ENCODE measurements at places on chromosomes 5 and 9.

- DNase-seq: no peak
Observed at GRCh38 chr5:36360307-36360706, 58.6 kb upstream of the RANBP3L start.

DNA sequence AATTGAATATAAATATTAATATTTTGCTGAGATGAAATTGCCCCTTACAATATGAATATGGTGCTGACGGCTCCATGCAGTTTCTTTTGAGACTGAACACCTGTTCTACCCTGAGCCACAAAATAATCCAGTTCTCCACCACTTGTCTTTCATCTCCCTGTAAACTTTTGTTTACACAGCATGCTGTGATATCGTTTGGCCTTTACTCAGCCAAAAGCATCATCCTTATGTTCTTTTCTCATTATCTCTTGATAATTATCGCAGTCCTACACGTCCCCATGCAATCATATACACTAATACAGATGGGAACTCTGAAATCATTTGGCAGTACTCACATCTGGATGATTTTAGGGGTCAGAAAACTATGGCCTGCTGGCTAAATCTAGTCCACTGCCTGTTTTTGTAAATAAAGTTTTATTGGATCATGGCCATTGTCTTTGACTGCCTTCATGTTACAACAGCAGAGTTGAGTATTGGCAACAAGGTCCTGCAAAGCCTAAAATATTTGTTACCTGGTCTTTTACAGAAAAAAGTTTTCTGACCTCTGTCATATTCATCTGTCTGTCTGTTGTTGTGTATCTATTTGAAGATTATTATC, 53.3 kb downstream of the AOPEP start:
- no peak for DNase-seq

- no peak for DNase-seq
Observed at GRCh38 chr9:93390953-93391515, 60.5 kb upstream of the FAM120A start.

GRCh38 chr9:135336722-135337527, 142.7 kb upstream of the PPP1R26 start:
- no peak for DNase-seq

- no peak for DNase-seq
Observed at GRCh38 chr9:126404459-126404858, 77.8 kb downstream of the MVB12B start.

DNA sequence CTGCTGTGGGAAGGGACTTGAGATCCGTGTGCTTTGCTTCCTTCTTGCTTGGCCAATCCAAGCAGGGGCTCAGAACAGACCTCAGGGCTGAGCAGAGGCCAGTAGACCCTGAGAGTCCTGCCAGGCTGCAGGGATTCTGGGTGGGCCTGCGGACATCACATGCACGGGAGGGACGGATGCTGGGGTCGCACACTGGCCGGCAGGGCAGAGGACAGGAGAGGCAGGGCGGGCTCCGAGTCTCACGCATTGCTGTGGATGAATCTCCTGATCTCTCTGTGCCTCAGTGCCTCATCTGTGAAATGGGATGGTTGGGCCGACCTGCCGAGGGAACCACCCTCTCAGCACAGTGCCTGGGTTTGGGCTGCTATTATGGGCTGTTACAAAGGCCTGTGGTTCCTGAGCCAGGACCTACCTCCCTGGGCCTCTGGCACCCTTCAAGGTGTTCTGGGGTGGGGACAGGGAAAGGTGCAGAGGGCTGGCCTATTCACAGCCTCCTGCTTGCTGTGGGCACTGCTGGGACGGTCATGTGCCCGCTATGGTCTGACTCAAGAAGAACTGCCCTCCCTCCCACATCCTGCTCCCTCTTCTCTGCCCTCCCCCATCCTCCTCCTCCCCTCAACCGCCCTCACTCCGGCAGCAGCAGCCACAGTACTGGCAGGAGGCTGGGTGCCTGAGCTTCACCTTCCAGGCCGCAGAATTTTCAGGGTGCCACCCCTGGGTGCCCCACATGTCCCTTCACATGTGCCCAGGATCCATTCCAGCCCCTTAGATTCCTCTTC, 43.3 kb downstream of the NCS1 start:
- DNase-seq: no peak

- DNase-seq: no peak
Observed at GRCh38 chr5:68452286-68452685, 236.7 kb downstream of the PIK3R1 start.

GRCh38 chr5:57841676-57842363, 359.2 kb upstream of the ACTBL2 start:
- DNase-seq: no peak

- no peak for DNase-seq
Observed at GRCh38 chr5:102663749-102664530, 91.2 kb upstream of the PAM start.
